Activated CD4-positive, CD25-positive, alpha-beta regulatory T cell treated with anti-CD3 and anti-CD28 coated beads, Interleukin-2, amount 50 U/mL, for 72 hours (primary cell): ENCODE measurements at places on chromosomes 6 and 20.

DNA sequence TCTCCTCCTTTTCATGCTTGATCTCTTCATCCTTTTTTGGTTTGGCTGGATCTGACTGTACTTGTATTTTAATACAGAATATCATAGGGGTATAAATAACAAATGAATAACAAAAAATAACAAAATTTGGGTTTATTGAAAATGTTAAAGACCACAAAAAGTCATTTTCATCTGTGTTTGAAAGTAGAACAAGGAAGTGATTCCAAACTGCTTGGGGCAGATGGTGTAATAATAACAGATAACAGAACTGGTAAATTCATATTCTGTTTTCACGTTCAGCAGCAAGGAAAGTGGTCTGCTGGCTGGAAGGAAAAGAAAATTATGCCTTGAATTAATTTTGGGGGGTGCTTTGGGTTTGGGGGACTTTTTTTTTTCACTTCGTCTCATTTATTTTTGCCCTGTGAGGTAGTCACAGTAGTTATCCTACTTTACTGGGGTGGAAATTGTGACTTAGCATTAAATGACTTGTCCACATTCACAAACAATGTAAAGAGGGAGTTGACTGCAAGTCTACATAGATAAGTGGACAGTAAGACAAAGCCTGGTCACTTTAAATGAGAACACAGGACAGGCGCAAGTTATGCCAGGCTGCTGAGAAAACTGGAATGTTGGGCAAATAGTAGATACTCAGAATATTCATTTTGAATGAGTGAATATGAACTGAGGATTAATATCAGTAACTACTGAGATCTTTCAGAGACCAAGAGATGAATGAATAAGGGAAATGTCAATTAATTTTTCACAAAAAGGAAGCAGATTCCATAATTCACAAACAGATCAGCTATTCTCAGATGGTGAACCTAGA lies 193.9 kb upstream of the CITED2 start:
- no peak for DNase-seq

DNA sequence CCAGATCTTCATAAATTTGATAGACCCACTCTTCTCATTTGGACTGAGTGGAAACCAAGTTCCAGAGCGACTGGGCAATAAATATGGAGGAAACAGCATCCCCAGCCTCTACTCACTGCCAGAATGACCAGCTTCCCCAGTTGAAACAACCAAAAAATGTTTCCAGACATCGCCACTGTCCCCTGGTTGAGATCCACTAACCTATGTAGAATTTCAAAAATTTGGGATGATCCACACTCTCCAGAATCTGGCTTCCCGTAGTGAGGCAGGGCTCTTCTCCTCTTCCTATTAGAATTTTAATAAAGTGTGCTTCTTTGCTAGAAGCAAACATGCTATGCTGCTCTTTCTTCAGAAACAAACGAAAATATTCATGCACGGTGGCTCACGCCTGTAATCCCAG lies 287.0 kb upstream of the SUPT3H start:
- DNase-seq: no peak

GRCh38 chr20:60482221-60483008 lies 524.2 kb downstream of the CDH26 start:
- no peak for DNase-seq

GRCh38 chr20:36274181-36274841 lies 31.8 kb upstream of the DLGAP4 start:
- no peak for DNase-seq

DNA sequence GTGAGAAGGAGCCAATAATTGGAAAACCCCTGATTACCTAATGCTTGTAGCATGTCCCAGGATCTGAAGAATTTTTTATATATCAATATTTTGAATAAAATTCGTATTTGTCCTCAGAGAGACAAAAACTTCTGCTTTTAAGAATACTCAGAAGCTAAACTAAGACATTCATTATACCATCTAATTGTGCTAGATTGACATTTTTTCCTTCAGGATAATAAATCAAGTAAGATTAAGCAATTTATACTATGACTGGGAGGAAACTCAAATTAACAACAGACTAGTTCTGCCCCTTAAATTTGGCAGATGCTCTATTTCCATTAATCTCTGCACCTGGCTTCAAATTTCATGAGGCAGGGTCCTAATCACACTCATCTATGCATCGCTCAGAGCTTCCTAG lies 291.4 kb downstream of the PLCB1 start:
- no peak for DNase-seq

DNA sequence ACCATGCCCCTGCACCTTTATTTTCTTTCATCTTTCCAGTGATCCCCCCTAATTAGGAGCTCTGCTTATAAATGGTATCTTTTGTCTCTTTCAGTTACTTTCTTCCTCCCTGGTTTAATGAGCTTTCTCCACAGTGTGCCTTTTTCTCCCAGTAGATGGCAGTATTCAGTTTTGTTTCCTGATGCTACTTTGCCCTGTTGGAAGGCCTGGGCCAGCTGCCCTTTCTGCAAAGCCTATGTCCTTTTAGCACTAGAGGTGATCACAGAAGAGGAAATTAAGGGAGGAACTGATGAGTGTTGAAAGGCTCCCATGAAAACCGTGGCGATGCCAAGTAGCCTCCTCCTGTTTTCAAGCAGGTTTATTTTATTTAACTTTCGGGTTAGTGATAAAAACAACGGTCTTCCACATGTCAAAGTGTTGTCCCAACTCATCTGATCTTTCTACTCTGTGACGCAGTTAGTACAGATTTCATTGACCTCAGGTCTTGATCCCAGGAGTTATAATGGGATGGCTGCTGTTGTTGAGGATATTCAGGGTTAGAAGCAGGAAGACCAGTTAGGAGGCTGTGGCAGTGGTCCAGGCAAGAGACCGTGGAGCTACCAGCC lies 184.2 kb upstream of the BMP2 start:
- DNase-seq: no peak

DNA sequence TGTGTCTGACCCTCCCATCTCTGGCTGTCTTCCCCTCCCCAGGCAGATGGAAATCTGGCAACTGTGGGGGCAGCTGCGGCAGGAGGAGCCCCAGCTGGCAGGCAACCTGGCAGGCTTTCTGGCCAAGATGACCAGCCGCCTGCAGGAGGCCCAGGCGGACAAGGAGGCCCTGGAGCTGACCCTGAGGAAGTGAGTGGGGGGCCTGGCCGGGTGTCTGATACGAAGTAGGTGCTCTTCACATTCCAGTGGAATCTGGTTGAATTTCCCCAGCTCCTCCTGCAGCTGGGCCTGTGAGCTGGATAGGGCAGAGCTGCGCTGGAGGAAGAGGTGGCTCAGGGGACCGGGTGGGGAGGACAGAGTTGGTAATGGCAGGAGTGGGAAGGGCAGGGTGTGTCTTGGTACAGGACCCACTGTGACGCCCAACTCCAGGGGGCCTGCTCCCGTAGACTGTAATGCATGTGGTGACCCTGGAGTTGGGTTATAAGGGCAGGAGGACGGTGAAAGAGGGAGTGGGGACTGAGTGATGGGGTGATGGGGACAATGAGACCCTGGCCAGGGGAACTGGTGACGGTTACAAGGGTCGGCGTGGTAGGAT lies 19.7 kb downstream of the RAB44 start:
- peak; percentile 21 for DNase-seq

DNA sequence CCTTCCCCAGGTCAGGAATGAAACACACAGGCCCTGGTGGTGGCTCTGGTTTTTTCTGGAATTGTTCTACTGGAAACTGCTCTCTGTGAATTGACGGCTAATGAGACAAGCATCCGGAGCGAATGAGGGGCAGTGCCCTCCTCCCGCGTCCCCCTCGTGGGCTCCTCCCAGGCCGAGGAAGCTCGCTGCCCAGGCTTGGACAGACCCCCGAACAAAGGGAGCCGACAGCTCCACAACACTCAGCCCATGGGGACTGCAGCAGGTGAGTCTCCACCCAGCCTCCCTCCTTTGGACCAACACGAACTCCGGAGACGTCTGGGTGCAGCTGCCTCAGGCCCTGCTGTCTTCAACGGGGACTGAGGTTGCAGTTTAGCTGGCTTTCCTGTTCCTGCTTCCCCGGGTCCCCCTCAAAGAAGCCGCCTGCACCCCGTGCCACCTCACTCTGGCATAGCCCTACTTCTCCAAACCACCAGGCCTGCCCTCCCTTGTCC lies 31.3 kb upstream of the AFDN start:
- DNase-seq: no peak

GRCh38 chr20:24986436-24987015 lies 6.0 kb downstream of the APMAP start:
- DNase-seq: peak; percentile 7

DNA sequence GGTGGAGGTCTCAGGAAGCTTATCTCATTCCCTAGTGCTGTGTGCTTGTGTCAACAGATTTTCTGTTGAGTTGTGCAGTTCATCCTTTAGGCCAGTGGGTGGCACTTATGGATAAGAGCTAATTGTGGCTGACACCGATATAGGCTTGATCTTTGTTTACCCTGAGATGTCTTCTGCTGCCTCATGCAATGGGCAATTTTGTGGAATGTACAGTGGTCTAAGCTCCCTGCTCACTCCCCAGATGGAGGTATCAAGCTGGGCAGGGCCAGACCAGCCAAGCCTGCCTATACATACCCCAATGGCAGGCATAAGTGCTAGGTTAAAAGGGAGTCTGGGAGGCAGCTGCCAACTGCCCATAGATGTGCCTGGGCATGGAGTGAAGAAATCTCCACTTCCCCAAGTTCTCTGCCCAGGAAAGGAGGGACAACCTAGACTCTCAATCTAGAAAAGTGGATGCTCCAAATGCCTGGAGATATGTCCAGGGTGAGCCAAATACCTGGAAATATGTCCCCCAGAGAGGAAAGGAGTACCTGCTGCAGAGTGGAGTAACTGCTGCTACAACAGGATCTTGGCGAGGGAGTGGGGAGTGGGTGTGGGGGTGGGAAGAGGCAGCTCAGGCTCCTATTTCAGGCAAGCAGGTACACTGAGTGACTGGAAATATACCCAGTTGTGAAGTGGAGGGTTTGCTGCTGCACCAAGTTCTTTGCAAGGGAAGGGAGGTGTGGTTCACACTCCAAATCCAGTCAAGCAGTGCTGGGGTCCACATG lies 53.2 kb upstream of the ARG1 start:
- no peak for DNase-seq

DNA sequence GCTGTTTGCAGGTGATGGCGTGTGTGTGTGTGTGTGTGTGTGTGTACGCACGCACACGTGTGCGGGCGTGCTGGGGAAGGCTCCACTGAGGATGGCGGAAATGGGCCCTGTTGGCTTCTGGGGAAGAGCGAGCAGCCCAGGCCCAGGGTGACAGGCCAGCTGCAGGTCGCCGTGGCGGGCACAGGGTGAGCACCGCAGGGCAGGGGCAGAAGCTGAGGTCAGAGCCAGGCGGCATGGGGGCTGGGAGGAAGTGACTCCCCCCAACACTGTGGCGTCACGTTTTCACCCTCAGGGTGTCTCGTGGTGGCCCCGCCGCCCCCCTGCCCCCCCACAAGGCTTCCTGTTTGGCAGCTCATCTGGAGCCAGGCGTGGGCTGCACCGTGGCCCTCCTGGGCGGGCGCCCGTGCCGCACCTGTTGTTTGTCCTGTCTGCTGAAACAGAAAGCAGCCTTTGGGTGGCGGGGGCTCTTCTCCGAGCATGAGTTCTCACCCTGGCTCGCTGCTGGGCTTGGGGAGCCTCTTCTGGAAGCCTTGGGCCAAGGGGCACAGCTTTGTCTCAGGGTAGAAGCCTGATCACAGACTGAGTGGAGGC lies 7.1 kb downstream of the RBM38 start:
- DNase-seq: peak; percentile 77

DNA sequence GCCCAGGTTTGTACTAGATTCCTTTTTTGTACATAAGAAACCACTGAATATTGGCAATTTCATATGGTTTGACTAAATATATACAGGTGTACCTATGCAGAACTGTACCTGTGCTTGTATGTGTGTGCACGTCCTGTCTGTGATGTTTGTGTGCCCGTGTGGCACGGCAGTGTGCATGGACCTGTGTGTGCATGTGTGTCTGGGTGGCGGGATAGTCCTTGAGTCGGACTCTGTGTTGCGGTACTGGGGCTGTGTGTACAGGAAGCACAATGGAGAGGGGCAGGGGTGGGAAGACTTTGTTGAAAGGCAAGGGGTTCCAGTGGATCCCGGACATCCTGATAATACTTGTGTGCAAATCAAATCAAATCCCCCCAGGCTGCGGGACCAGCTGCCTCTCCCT lies 3.4 kb upstream of the FAM83C start:
- no peak for DNase-seq

GRCh38 chr6:14757418-14757817 lies 488.5 kb upstream of the JARID2 start:
- DNase-seq: no peak

GRCh38 chr20:58342104-58342945 lies 32.8 kb downstream of the RAB22A start:
- DNase-seq: no peak

DNA sequence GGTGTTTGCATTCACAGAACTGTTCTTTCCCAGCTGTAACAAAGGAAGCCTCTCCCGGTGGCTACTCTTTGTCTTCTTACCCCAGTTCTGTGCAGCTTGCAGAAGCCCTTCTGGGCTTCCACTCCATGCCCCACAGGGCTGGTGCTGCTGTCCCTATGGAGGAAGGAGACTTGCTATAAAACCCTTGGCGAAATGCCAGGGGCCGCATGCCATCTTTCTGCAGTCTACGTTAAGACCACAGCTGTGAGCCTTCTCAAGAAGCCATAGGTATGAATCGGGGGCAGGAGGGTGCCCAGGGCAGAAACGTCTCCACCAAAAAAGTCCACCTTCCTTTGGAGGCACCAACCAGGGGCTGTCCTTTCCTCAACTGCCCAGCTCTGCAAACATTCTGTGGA lies 60.7 kb downstream of the PRND start:
- DNase-seq: no peak

DNA sequence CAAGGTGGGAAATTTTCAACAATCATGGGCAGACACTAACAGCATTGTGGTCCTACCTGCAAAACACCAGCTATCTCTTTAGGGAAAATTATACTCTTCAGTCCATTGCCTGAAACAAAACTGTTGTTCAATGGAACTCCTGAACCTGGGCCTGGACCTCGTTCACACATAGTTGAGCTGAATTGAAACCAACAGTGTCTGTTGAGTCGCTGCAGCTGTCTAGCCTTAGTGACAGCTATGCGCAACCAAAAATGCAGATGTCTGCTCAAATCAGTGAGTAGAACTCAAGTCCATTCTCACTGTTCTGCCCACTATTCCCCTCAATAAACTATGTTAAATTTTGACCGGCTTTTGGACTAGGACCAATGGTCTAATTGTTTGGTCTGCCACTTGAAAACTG lies 286.2 kb downstream of the TFAP2A start:
- no peak for DNase-seq

GRCh38 chr20:15544742-15545141 lies 1028.5 kb downstream of the KIF16B start:
- DNase-seq: no peak

DNA sequence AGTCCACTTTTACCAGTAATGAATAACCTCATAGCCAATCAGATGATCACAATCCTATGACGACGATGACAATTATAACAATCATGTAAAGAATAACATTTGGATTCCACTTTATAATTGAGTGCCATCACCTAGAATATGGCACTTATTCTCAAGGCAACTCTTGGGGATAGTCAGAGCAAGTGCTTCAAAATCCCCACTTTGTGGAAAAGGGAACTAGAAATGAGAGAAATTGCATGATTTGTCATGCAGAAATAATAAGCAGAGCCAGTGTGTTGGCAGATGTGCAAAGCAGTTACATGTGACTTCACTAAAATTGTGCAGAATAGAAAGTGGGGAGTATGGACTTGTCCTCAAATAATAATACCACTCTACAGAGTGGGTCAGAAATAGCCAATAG lies 41.3 kb downstream of the FRK start:
- no peak for DNase-seq
